ENCODE measurements at places on chromosomes 4 and X.

DNA sequence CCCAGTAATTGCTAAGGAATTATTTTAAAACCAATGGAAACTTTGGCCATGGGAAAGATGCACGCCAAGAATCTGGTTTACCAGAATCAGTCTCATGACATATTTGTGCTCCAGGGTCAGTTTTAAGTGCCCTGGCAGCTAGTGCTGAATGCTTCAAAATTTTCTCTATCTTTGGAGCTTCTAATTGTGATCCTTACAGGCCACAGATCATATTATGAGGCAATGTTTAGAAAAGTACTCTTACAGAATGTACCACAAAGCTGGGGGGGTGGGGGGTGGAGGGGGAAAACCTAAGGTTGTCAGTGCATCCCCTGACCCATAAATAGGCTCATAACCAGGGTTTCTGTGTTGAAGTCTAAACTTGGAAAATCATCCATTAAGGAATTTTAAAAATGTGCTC is 514.5 kb downstream of the INPP4B start:
- DNase-seq = no peak

DNA sequence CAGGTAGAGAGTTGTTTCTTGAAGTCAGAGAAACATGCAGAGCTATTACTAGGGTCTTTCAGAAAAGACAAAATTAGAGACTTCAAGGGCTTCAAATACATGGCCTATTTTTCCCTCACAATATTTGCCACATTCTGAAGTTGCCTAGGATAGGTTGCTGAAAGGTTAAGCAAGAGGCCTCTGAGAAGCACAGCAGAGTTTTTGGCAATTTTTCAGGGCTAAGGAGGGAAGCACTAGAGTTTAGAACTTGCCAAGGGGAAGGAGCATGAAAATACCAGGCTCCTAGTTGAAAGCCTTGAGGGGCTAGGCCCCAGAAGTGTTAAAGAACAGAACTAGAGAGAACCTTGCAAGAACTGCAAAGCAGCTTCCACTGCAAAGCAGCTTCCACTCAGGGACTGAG is 86.4 kb downstream of the ANAPC10 start:
- DNase-seq = no peak

- DNase-seq = peak; percentile 2
These were observed 908 bp downstream of the PCDH10 start for GRCh38 chr4:133149932-133150471.

GRCh38 chrX:78650906-78651437 is 8.2 kb downstream of the RTL3 start:
- DNase-seq = peak; percentile 74

DNA sequence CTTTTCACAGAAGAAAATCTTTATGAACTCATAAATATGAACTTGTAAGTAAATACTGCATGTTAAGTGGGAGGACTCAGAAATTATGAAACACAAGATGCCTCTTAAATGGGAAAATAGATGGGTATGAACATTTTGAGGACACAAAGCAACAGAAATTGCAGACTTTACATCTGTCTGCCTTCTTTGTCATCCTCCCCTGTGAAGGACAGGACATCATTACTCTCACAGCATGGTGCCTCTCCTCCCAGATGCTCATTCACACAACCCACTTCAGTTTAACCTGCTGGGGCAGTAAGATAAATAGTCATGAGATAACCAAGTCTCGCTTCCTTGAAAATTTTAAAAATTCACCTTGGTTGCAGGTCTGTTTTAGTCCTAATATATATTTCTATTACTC is 144.5 kb downstream of the APBB2 start:
- DNase-seq = no peak

DNA sequence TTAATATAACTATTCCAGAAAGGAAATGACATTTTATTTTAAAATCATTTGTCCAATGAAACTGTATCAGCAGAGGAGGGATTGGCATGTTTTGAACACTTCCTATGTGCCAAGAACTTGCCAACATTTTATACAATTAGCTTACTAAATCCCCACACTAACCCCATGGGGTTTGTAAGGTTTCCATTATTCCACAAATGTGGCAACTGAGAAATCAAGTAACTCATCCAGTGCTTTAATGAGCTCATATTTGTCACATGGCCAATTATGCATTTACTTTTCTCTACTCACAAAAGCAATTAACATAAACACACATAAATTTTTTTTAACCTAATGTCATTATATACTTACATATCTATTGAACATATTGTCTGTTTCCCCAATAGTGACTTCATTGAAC is 37.3 kb downstream of the MANBA start:
- DNase-seq = no peak

GRCh38 chrX:138711399-138712347 is at the start of gene FGF13:
Gene FGF13, minus strand, starts transcription at chrX:138711717. Its CDS starts 714 bp downstream, at chrX:138711003.
- DNase-seq = peak; percentile 4

DNA sequence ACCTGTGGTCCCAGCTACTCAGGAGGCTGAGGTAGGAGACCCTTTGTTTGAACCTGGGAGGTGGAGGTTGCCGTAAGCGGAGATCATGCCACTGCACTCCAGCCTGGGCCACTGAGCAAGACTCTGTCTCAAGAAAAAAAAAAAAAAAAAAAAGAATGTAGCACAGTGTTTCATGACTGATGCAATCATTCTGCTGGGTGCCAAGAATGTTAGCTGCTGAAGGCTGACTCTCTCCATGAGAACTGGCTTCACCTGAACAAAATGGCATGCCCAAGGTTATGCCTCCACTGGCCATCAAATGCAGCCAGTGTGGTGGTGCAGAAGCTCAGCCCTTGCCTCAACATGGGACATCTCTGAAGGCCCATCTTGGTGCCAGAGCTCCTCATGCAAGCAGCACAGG is 412.1 kb downstream of the ADAM29 start:
- DNase-seq = no peak

GRCh38 chrX:13168269-13168668 is 123.8 kb upstream of the FAM9C start:
- DNase-seq = no peak

DNA sequence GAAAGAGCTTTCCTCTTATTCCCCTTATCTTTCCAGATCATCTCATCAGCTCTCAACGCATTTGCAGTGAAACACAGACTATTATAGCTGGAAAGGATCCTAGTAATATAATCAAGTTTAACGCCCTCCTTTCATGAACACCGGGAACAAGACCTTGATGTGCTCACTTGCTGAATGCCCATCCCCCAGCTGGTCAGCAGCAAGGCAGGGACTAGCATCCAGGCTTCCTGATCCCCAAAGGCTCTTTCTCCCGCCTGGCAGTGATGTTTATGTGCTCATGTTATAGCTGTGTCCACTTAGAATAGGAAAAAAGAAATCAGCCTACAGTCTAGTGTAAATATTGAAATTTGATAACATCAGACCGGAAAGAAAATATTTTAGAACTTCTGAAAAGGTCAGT is 24.6 kb downstream of the GPC4 start:
- DNase-seq = no peak

DNA sequence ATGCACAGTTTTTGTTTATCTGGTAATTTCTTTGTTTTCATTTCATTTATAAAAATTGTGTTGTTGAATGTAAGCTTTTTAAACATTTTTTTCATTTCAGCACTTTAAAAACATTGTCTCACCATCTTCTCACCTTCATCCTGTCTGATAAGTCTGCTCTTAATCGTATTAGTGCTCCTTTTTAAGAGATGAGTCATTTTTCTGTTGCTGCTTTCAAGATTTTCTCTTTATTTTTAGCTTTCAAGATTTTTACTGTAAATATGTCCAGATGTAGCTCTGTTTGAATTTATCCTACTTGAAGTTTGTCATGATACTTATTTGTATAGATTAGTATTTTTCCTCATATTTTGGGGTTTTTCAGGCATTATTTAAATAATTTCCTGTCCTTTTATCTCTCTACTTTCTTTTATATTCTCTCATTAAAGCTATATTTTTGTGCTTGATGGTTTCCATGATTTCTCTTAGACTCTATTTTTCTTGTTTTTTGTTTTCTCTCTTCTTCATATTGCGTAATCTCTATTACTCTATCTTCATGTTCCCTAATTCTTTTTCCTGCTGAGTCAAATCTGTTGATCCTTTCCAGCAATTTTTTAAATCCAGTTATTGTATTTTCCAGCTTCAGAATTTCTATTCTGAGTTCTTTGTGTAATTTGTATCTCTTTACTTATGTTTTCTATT is 1400.4 kb upstream of the PCDH7 start:
- no peak for DNase-seq

- DNase-seq = no peak
These were observed 30.0 kb downstream of the WDR1 start for GRCh38 chr4:10086506-10087120.

DNA sequence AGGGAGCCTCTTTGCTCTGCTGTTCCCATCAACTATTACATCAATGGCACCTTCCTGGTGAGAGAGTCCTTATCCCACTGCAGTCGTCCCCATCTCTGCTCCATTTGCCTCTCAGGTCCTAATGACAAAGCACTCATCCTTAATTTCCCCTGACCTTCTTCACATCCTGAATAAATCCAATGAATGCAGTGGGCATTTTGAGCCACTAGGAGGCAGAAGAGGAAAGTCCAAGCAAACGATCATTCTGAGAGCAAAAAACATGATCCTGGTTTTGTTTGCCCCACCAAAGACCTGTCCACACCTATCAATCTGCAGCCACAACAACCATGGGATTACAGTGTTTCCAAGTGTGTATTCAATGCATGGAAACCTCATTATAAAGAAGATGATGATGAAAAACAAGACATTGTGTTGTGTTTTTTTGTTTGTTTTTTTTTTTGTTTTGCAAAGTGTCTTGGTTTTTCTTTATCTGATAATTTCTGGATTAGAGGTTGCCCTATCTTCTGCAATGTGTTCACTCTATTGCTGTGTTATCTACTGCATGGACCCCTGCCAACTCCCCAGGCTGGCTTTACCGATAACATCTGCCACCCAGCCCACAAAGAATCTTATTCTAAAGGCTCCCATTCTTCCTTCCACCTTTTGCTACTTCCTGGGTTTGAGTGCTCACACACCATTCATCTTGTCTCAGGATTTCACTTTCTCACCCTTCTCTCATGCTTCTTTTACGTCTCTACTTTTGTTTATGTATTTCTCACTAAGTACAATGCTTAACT is 207.2 kb downstream of the NLGN4X start:
- peak; percentile 0 for DNase-seq

DNA sequence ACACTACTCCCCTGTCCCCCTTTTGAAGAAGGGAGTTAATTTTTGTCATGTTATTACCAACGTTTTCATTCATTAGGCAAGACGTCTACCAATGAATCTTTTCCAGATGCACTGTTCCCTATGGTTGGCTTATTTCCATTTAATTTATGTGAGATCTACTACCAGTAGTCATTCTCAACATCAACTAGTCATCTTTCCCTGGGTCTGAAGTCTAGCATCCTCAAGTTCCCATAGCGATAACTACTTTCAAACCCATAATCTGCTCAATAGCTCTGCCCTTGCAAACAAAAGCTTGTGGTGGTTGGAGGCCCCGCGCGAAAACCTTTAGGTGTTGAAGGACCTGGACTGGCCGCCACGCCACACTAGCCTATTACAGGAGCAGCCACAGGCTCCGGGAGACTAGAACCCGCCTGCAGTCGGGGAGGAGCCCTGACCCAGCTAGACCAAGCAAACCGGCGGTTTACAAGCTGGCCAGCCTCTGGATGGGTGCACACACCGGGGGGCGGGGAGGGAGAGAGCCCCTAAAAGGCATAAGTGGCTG is 746 bp downstream of the PPAT start:
- peak; percentile 60 for DNase-seq

- DNase-seq = no peak
These were observed 161.0 kb downstream of the CPXCR1 start for GRCh38 chrX:88908056-88908455.

- DNase-seq = no peak
These were observed 14.3 kb upstream of the GCNA start for GRCh38 chrX:71563921-71564320.

DNA sequence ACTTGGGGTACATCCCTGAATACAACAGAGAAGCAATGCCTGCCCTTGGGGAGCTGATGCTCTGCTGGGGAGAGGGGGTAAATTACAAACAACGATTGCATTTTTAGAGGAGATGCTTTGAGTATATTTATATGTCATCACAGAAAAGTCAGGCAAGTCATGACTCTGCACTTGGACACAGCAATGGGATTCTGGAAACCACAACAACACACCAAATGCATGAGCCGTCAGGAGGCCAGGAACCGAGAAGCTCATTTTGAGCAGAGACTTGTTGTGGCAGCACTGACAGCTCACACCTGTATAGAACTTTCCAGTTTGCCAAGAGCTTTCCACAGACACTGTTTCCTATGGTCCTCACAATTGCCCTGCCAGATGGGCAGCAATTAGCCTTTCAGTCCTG is 113.2 kb upstream of the RBPJ start:
- DNase-seq = no peak

- no peak for DNase-seq
These were observed 89.4 kb upstream of the AFAP1 start for GRCh38 chr4:8028884-8029568.

DNA sequence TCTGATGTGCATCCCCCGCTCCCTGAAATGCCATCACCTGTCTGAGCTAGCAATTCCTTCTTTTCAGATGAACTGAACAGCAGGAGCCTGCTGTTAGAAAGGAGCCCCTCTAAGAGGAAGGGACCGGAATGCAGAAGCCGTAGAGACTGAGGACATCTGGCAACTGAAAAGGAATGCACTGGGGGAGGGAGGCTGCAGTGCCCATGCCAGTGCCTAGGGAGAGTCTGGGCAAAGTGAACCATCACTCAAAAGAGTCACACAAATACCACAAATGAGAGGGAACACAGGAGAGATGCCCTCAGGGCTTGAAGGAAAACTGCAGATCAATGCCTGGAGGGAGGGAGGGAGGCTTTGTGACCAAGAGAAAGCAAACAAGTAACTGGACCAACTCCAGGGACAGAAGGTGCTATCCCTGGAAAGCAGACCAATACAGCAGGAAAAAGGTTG is 93.9 kb upstream of the CBR4 start:
- no peak for DNase-seq

DNA sequence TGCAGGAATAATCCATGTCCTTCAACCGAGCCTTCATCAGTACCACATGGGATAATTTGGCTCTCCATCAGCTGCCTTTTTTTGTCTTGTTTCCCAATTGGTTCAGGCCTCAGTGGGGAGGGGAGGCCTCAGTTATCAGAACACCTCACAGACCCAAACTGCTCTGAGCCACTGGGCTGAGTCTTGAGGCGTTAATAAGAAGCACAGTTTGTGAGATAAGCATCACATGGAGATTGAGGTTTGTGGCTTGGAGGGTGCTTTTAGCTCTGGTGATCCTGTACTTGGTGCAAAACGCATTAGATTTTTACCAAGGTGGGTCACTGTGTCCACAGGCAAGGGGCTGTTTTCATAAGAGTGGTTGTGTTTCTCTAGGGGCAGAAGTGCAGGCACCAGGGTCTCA is 82.8 kb upstream of the HPF1 start:
- no peak for DNase-seq

GRCh38 chr4:1864076-1865008 is 6.9 kb upstream of the NSD2 start:
- DNase-seq = no peak

- no peak for DNase-seq
These were observed 560.5 kb upstream of the PABPC4L start for GRCh38 chr4:134762053-134762452.

GRCh38 chr4:78056265-78057129 is 626 bp upstream of the FRAS1 start:
- DNase-seq = peak; percentile 85

GRCh38 chrX:17680732-17681413 is 56.4 kb upstream of the SCML1 start:
- no peak for DNase-seq

Data from LHCN-M2 (cell line).